ENCODE measurements at places on chromosomes 1 and 21.

GRCh38 chr1:150720703-150721102, at the start of gene HORMAD1:
Gene HORMAD1, minus strand, starts transcription at chr1:150720895. Its CDS starts 1,390 bp downstream, at chr1:150719505.
- no peak for DNase-seq

GRCh38 chr1:8969937-8970336, 24.3 kb downstream of the CA6 start:
- no peak for DNase-seq

GRCh38 chr1:115078708-115079107, 10.6 kb downstream of the TSPAN2 start:
- DNase-seq: no peak

DNA sequence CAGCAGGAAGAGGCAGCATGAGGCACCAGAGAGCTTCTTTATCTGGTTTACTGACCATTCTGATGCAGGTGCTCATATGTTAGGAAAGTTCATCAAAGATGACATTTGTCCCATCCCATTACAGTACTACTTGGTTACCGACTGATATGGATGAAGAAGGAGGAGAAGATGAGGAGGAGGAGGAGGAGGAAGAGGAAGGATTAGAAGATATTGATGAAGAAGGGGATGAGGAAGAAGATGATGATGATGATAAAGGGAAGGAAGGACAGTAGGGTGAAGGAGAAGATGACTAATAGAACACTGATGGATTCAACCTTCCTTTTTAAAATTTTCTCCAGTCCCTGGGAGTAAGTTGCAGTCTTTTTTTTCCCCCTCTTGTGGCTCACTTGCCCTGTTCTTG, 45.1 kb downstream of the ABL2 start:
- DNase-seq: no peak

GRCh38 chr1:168966636-168967035, 139.9 kb upstream of the ATP1B1 start:
- DNase-seq: peak; percentile 47

GRCh38 chr21:46168659-46169386, 13.4 kb upstream of the FTCD start:
- DNase-seq: no peak

GRCh38 chr1:30321246-30321910, 402.0 kb downstream of the MATN1 start:
- peak; percentile 45 for DNase-seq

GRCh38 chr1:183551924-183552323, 38.3 kb downstream of the NCF2 start:
- DNase-seq: no peak

- no peak for DNase-seq
Observed at GRCh38 chr1:159492575-159493323, 43.1 kb downstream of the OR10J5 start.

GRCh38 chr1:29679316-29679715, 443.0 kb downstream of the PTPRU start:
- no peak for DNase-seq

GRCh38 chr1:10835822-10836421, 39.5 kb upstream of the CASZ1 start:
- peak; percentile 90 for DNase-seq

DNA sequence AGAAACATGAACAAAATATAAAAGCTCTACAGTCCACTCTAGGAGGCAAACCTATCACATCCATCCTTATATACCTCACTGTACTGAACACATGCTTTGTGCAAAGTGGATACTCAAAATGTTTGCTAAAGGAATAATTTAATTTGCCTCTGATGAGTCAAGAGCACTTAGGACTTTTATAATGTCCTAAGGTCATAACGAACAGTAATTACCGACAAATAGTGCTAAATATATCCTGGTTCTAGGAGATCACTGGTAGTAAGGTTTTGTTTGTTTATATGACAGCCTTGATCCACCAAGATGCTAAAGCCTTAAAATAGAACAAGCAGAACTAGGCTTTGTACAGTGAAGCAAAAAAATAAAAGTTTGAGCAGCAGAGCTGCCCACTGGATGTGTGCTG, 70.6 kb downstream of the GADD45A start:
- no peak for DNase-seq

GRCh38 chr1:20180844-20181207, 5.1 kb upstream of the UBXN10 start:
- no peak for DNase-seq

GRCh38 chr1:9776685-9777084, 47.1 kb downstream of the CLSTN1 start:
- no peak for DNase-seq

GRCh38 chr1:8025671-8026144, 401 bp downstream of the ERRFI1 start:
- no peak for DNase-seq

DNA sequence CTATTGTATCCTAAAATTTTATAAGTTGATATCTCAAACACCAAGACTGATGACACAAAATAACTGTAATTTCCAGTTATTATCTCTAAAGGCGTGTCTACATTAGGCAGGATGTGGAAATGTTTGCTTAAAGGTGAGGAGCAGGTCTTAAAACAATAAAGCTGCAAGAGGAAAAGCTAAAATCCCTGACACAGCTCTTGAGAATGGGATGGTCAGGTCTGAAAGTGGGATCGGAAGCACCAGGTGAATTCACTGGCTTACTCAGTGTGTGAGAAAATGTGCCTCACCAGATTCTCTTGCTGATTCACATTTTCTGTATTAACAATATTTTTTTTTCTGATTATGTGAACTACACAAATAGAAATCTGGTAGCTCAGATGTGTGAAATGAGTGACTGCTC, 421.9 kb upstream of the ADAMTS5 start:
- no peak for DNase-seq

GRCh38 chr1:172843444-172843843, 184.5 kb downstream of the FASLG start:
- no peak for DNase-seq

DNA sequence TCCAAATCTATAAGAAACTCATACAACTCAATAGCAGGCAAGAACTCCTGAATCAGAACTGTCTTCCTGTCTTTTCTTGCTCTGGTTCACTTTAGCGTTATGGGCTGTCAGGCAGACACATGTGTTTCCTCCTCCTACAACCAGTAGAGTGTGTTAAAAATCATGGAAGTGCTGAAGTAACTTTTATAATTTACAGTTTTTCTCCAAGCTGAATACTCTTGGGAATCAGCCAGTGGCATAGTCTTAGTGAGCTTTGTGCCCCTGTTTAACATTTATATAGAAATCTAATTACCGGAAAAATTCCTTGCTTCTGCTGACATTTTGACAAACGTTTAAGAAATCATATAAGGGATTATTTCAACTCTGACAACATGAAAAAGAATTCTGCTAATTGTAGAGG, 113.1 kb upstream of the RGS18 start:
- DNase-seq: no peak

GRCh38 chr1:156489166-156489934, 11.2 kb downstream of the MEF2D start:
- DNase-seq: peak; percentile 96

- DNase-seq: no peak
Observed at GRCh38 chr21:28828981-28829380, 163.7 kb downstream of the LTN1 start.

- DNase-seq: no peak
Observed at GRCh38 chr21:16473988-16474387, 744.2 kb downstream of the USP25 start.

GRCh38 chr1:78318011-78318410, 172.8 kb upstream of the PTGFR start:
- no peak for DNase-seq

GRCh38 chr21:34227386-34227852, 136.4 kb upstream of the KCNE2 start:
- DNase-seq: no peak

- DNase-seq: no peak
Observed at GRCh38 chr1:47926461-47926999, 70.7 kb downstream of the TRABD2B start.

DNA sequence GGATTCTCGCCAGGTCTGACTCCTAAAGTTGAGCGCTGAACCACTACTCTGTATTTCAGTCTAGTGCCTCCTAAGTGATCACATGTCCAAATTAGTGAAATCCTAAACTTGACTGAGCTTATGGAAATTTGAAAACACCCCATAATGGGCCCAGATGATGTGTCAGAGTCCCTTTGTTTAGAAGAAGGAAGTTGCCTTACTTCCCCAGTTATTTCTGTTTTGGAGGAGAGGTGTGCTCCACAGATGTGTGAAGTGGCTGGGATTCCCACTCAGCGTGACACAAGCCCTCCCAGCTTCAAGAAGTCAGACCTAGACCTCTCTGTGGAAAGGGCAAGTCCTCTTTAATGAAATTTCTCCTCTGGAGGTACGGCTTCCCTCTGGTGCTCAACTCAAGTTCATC, 188.8 kb downstream of the TTLL7 start:
- no peak for DNase-seq

GRCh38 chr21:36180963-36181362, 24.3 kb downstream of the DOP1B start:
- no peak for DNase-seq

GRCh38 chr1:48936436-48936835, 159.7 kb upstream of the BEND5 start:
- no peak for DNase-seq

DNA sequence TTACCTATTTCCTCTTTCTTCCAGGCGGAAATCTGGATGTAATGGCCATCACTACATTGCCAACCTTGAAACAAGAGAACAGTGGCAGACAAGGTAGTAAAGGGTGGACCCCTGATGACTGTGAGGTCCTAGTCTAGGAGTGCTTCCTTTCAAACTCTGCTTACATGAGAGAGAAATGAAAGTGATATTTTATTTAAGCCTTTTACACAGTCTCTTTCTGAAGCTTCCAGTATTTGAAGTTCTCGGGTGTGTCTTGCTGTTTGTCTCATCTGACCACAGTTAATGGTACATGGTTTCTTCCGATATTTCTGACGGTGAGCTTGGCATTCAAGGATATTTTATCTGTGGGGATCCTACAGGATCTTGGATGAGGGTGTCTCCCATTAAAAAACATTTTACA, 215.2 kb downstream of the SLC45A1 start:
- no peak for DNase-seq

GRCh38 chr1:178232949-178233348, 139.0 kb downstream of the RASAL2 start:
- DNase-seq: no peak

DNA sequence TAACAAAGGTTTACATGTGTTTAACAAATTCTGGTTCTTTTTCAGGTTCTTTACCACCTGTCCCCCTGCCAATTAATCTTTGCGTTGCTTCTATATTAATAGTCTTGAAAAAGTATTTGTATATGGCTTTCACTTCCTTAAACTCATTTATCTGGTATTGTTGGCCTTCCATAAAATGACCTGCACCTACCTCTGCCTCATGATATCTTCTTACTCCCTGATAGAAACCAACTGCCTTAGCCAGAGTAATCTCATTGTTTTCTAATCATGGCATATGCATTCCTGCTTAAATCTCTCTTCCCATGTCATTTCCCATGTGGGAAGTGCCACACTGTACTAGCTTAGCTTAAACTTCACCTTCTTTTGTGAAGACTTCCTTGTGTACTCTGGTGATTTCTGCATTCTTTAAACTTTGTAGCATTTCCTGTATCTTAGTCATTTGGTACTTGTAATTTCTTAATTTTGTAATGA, 8.7 kb downstream of the SMG7 start:
- DNase-seq: no peak

DNA sequence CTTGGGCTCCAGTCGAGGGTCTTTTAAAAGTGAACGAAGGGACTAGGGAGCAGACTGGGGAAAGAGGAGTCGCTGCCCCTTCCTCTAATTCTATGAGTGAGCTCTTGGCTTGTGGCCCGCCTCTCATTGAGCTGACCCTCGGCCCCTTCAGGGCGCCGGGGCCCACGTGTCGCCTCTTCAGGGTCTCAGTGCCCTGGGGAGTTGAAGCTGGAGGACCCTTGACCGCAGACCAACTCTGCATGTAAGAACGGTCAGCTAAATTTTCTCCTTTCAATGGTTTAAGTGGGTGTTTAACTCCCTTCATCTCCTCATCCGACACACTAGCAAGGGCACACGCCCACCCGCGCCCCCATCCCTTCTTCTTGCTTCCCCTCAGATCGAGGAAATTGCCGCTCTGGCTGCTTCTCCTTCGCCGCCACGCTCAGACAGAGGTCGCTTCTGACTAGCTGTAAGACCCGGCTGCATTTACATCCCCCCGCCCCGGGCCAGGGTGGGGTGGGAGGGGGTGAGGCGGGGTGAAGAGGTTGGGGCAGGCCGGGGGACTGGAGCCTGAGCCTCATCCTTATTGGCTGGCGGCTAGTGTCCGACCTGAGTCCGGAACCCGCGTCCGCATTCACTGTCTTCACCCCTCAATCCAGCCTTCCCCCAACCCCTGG, 10.9 kb downstream of the NR5A2 start:
- DNase-seq: no peak

GRCh38 chr1:214566158-214567104, 15.0 kb upstream of the PTPN14 start:
- DNase-seq: no peak

GRCh38 chr1:216032961-216033614, 390.2 kb downstream of the USH2A start:
- DNase-seq: no peak

GRCh38 chr1:23546897-23547584, 12.3 kb downstream of the ID3 start:
- DNase-seq: no peak

- DNase-seq: no peak
Observed at GRCh38 chr1:159068886-159069285, 7.7 kb downstream of the AIM2 start.

GRCh38 chr1:78355656-78356055, 135.1 kb upstream of the PTGFR start:
- DNase-seq: no peak

- DNase-seq: no peak
Observed at GRCh38 chr1:2533365-2533764, 3.3 kb upstream of the HES5 start.

DNA sequence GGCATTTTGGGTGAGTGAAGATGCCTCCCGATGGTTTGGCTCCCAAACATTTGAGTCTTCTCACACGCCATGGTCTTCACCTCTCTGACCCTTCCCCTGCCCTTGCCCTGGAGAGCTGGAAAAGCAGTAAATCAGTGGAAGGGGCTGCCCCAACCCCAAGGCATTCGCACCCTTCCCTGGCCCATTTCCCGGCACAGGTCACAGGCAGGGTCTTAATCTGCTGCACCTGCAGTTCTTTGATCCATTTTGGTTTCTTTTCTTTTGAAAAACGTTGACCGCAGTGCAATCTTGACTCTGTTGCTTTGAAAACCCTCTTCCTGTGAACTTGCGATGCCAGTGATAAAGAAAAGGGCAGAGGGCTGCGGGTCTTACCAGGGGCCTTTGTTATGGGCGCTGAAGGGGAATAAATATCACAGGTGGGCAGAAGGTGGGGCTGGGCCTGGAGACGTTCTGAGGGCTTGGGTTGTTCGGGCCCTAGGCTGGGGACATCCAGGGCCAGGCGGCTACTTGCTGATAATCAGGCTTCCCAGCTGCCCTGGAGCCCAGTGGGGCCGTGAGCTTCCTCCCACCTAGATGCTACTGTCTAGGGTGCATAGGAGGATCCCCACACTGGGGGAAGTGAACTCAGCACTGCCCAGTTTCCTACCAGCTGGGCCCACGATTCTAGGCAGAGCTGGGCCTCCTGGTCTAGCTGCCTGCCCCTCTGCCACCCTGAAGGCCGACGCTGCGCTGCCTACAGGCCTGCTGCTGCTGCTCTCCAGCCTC, 38.6 kb upstream of the EPS8L3 start:
- DNase-seq: no peak

GRCh38 chr1:244659694-244660093, 6.8 kb downstream of the DESI2 start:
- DNase-seq: no peak
